Panc1 (cell line): ENCODE measurements at places on chromosomes 12 and 14.

DNA sequence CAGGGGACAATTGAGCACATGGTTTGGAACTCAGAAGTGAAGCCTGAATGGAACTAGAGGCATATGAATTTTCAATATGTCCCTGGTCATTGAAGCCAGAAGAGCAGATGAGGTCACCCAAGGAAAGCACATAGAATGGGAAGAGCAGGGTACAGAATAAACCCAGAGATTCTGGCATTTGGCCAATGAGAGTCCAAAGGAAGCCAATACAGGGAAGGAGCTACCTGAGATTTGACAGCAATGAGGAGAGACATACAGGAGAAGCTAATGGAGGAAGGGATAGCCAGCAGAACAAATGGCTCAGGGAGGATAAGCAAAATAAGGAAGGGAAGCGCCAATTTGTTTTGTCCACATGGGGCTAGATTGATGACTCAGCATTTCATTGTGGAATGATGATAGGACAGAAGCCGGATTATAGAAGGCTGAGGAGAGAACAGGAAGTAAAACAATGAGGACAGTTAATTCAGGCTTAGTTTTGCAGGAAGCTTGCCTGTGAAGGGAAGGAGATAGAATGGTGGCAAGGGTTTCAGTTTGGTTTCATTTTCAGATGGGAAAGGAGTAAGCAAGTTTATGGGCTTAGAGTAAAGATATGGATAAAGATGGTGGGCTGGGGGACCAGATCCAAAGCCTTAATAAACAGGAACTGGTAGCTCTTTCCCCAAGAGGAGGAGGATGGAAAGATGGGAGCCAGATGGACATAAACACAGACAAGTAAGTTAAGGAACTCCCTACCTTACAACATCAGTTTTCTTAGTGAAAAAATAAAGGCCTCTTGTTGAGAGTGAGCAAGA is 3.2 kb upstream of the SPTSSA start:
- DNase-seq = no peak

GRCh38 chr14:54058505-54058904 is 101.9 kb upstream of the BMP4 start:
- no peak for DNase-seq

DNA sequence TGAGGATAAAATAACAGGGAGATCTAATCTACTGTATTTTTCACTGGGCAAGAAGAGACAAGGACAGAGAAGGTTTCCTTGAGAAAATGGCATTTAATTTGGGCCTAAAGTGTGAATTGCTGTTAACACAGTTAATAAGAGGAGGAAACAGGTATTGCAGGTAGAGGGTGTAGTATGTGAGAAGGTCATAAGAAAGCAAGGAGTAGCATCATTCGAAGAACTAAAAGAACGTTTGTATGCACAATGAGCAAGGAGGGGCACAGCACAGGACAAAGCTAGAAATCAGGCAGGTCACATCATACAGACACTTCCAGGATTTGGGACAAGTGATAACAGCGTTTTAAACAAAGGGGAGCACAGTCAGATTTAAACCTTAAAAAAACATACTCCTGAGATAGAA is 85.1 kb upstream of the PLEKHA5 start:
- no peak for DNase-seq

DNA sequence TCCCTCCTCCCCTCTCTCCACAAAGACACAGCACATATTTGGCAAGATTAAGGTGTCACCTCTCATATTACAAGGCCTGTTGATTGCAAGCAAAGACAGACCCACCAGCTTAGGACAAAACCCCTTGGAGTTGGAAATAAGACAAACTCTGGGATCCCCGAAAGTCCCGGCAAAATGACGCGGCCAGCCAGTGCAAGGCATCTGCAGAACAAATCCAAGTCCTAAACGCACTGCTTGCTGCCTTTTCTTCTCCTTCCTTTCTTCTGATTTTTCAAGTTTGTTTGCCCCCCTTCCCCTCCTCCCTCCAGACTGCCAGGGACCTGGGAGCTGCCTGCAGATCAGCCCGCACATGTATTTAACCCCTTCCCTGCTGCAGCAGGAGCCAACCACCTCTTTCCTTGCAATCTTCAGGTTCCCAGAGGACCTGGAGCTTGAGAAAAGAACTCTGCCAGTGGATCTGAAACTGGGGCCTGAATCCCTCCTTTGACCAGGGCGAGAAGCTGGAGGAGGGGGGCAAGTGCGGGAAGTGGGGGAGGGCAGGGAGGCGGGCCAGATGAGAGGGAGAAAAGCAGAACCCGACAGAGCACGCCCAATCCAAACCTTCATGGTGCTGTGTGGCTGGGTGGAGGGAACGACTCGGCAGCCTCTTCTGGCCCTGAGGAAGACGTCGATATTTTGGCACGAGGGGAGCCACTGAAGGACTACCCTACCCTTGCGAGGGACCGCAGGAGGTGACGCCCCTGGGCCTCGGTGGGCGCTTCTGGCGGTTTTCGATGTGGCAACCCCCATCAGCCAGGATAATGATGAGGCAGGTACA is 2.0 kb upstream of the NTF3 start:
- no peak for DNase-seq

- no peak for DNase-seq
Measured at GRCh38 chr14:31944256-31945073, 132.6 kb upstream of the ARHGAP5 start.

GRCh38 chr14:21184254-21184653 is 28.4 kb upstream of the OR5AU1 start:
- DNase-seq = no peak

DNA sequence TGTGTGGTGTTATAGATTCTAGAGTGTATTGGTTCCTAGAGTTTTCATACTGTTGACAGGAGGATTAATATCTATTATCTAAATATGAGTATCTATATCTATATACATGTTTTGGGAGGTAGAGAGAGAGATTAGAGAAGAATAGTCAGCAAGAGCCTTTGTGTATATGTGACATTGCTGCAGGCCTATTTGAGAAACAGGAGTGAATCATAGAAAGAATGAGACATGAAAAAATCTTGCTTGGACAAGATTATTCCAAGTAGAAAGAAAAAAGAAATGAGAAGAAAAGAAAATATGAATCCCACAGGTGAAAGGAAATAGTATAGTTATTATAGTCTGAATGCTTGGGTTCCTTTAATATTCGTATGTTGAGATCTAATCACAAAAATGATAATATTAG is 720.4 kb downstream of the RERGL start:
- DNase-seq = no peak

DNA sequence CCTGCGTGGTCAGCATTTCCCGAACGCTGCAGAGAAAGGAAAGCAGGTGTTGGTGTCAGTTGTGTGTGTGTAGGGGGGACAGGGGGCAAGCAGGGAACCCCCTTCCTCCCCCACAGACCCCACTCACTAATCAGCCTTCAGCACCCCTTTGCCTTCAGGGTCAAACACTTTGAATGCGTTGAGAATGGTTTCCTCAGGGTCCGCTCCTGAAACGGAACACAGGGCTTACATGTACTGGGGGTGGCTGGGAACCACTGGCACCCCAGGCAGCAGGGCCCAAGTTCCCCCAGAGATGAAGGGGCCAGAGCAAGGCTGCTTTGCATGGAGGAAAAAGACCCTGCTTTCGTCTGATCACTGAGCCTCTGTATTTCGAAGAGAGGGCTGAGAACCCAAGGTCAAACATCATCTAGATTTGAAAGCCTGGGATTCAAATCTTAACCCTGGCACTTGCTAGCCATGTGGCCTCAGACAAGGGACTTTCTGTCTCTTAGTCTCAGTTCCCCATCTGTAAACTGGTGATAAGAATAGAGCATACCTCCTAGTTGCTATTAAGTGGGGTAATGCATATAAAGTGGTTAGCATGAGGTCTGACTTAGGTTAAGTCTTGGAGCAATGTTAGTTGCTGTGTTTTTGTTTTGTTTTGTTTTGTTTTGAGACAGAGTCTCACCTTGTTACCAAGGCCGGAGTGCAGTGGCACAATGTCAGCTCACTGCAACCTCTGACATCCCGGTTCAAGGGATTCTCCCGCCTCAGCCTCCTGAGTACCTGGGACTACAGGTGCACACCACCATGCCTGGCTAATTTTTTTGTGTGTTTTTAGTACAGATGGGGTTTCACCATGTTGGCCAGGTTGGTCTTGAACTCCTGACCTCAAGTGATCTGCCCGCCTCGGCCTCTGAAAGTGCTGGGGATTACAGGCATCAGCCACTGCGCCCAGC is 7.0 kb downstream of the MYL2 start:
- no peak for DNase-seq

DNA sequence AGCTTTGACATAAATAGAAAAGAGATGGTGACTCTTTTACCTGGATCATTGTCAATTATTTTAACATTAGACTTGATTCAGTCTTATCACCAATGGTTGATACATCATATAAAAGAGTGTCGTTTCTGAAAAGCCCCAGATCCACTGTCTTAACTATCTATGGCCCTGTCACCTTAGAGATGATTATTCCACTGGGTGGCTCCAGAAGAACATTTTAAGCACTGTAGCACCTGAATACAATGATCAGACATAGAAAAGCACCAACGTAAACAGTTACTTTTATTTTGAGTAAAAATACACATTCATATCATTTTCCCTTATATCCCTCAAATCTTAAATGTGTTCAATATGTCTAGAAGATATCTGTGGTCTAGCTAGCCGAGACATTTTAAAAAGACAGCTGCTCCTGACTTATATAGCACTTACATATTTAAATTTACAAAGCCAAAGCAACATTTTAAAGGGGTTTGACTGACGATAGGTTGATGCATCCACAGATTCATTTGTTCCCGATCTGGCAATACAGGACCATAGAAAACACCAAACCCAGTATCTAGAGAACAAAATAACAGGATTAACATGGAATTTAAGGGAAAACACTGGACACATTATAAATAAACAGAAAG is 32.9 kb downstream of the TSPAN8 start:
- DNase-seq = no peak

- DNase-seq = no peak
Measured at GRCh38 chr12:83075471-83075870, 388.8 kb downstream of the TMTC2 start.

DNA sequence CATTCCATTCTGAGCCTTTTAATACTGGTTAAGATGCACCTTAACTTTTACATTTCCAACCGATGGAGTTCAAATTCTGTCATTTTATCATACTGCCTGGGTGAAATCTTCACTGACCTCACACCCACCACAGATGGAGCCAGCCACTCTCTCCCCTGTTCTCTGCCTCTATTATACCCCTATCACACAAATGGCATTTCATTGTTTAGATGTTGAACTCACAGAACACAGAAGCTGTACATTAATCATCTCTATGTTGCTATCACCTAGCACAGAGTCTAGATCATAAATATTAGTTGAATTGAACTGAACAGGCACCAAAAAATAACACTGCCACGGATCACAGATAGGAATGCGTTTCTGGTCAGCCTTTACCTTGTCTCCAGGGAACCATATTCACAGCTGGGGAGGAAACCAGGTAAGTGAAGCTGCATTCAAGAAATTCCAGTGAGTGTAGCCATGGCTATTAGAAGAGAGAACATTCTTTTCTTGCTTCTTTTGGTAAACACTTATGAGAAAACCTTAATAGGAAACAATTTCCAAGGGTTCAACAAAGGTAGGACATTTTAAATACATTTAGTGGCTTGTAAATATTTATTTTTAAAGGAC is 194.9 kb upstream of the RMST start:
- DNase-seq = no peak

GRCh38 chr12:108009442-108010070 is 119.5 kb upstream of the WSCD2 start:
- DNase-seq = no peak

- no peak for DNase-seq
Measured at GRCh38 chr14:53285821-53286220, 132.7 kb upstream of the DDHD1 start.

DNA sequence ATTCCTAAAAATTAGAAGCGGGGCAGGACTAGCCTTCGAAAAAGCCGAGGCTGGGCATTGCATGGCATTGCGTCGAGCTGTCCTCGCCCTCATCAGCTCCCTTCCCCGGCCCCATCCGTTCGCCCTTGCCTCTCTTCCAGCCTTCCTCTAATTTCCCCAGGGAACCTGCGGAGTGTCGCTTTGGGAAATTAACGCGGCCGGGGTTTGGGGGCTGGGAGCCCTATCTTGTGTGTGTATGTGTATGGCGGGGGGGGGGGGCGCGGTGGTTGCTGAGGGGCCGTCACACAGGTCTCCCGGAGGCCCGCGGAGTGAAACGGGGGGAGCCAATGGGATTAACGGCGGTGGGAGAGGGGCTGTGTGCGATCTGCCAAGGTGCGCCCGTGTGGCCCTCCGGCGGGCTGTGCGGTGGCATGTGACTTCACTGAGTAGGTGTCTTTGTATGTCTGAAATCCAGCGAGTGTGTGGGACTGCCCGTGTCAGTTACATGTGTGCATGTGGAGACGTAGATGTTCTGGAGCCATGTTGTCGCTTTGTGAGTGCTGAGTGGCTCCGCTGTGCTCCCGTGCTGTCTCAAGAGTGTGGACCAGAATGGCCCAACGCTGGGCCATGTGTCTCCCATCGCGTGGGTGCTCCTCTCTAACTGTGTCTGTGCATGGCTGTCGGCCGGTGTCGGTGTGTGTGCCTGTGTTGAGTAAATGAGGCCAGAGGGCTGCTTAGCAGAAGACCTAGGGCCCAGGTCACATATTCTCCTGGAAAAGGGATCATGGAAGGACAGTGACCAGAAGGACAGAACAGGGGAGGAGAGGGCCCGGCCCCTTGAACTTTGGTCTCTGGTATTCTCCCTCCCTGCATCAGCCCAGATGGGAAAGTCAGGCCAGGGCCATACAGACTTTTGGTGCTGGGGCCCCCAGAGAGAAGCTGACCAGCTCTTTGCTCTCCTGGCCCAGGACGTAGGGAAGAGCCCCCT is 1.5 kb downstream of the PTMS start:
- no peak for DNase-seq

DNA sequence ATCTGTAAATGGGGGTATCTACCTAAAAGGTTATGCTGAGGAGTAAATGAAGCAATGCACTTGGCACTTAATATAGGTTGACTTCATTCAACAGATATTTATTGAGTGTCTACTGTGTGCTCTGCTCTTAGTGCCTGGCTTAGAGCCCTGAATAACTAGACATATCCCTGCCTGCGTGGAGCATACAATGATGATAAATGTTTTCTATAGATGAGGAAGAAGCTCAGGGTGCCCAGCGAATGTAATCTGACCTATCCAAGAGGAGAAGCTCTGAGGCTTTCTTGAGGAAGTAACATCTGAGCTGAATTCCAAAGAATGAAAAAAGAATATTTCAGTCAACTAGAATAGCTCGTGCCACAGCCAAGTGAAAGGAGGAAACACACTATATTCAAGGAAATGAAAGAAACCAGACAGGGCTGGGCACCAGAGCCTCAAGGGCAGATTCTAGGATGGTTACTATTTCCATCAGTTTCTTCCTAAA is 17.9 kb upstream of the HIGD1C start:
- no peak for DNase-seq

GRCh38 chr14:105867961-105868599 is 341.7 kb downstream of the TMEM121 start:
- no peak for DNase-seq

- no peak for DNase-seq
Measured at GRCh38 chr14:62253911-62254310, 491.7 kb downstream of the SNAPC1 start.
